ENCODE measurements at places on chromosomes 4 and X. TPM values are rescaled to one million over a fixed set of nuclear protein-coding genes. Genes with fewer than 3 reads are reported as not detected.
A peak's percentile ranks its signal among the peaks of the same experiment; 100 is the strongest.

UGT2B15 gene
- total RNA-seq = not detected

DNA sequence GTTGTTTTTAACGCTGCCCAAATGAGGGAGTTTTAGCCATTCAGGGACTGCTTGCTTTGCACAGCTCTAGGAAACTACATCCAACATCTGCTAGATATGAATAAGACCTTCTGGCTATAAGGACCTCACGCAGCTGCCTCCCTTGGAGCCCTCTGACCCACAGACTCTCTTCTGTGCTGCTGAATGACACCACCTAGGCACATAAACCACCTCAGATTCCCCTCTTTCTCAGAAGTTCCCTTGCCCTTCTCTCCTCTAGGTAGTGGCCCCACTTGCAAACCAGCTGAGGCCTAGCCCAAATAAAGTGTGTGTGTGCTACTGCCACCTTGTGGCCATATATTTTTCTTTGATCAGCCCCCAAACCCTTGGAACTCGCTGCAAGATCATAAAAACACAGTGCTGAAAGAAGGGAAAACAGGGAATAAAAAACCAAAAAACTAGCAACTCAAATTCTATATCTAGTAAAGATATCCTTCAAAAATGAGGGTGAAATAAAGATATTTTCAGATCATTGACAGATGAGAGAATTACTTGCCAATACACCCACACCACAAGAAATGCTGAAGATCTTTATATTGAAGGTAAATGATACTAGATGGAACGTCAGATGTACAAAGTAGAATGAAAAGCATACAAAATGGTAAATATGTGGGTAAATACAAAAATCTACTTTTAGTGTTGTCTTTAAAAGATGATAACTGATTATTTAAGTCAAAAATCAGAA, 265.9 kb downstream of the ADAMTS3 start:
- H3K27ac ChIP-seq = no peak overlapping the region
- H3K27me3 ChIP-seq = no peaks in the 10 kb centered on the region
- H3K4me1 ChIP-seq = no peaks in the 10 kb centered on the region
- no peaks in the 10 kb centered on the region for H3K36me3 ChIP-seq

DNA sequence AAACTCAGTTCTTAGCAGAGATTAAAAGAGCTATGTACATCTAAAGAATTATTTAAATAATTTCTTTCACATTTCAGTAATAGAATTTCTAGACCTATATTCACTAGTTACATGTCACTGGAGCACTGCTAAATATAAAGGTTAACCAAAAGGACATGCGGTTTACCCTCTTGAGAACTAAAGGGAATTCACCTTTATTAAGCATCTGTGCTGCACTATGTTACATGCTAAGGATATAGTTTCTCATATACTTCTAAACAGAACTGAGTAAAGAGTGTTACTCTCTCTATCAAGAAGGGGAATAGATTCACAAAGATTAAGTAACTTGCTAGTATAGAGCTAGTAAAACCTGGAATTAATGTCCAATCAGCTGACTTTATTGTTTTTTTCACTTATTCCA, 7.6 kb downstream of the SPIN3 start:
- no peaks in the 10 kb centered on the region for H3K36me3 ChIP-seq
- DNase-seq = no peak
- no peak overlapping the region for H3K27ac ChIP-seq
- H3K27me3 ChIP-seq = no peaks in the 10 kb centered on the region
- H3K4me3 ChIP-seq = no peak overlapping the region

GRCh38 chr4:112431158-112431557, 84.8 kb downstream of the NEUROG2 start:
- DNase-seq = no peak
- H3K36me3 ChIP-seq = no peaks in the 10 kb centered on the region
- H3K27me3 ChIP-seq = no peaks in the 10 kb centered on the region

GRCh38 chr4:125492957-125493356, 178.2 kb downstream of the FAT4 start:
- no peak for DNase-seq
- peaks cover 1% of the 10 kb centered on the region for H3K36me3 ChIP-seq
- H3K27me3 ChIP-seq = no peaks in the 10 kb centered on the region
- H3K4me1 ChIP-seq = no peaks in the 10 kb centered on the region
- no peak overlapping the region for H3K4me3 ChIP-seq
- H3K27ac ChIP-seq = no peak overlapping the region

- H3K36me3 ChIP-seq = no peaks in the 10 kb centered on the region
- H3K4me3 ChIP-seq = no peak overlapping the region
- H3K4me1 ChIP-seq = no peaks in the 10 kb centered on the region
- no peaks in the 10 kb centered on the region for H3K27me3 ChIP-seq
These were observed 90.4 kb downstream of the ZC4H2 start for GRCh38 chrX:64885850-64886249.

SPANXD gene
- total RNA-seq = not detected

GRCh38 chr4:123449780-123450179, 53.2 kb downstream of the SPRY1 start:
- no peaks in the 10 kb centered on the region for H3K27me3 ChIP-seq
- H3K4me3 ChIP-seq = no peak overlapping the region
- peak; percentile 72 for DNase-seq
- peaks cover 9% of the 10 kb centered on the region for H3K4me1 ChIP-seq
- H3K27ac ChIP-seq = no peak overlapping the region
- no peaks in the 10 kb centered on the region for H3K36me3 ChIP-seq

GRCh38 chr4:53844551-53844950, 219.9 kb downstream of the CHIC2 start:
- H3K4me3 ChIP-seq = no peak overlapping the region
- no peaks in the 10 kb centered on the region for H3K4me1 ChIP-seq
- no peaks in the 10 kb centered on the region for H3K36me3 ChIP-seq
- H3K27me3 ChIP-seq = no peaks in the 10 kb centered on the region
- no peak overlapping the region for H3K27ac ChIP-seq
- no peak for DNase-seq

- no peak for DNase-seq
- H3K36me3 ChIP-seq = no peaks in the 10 kb centered on the region
- H3K4me3 ChIP-seq = no peak overlapping the region
- H3K4me1 ChIP-seq = no peaks in the 10 kb centered on the region
- H3K27ac ChIP-seq = no peak overlapping the region
These were observed 118.5 kb upstream of the PABPC4L start for GRCh38 chr4:134320048-134320447.

DNA sequence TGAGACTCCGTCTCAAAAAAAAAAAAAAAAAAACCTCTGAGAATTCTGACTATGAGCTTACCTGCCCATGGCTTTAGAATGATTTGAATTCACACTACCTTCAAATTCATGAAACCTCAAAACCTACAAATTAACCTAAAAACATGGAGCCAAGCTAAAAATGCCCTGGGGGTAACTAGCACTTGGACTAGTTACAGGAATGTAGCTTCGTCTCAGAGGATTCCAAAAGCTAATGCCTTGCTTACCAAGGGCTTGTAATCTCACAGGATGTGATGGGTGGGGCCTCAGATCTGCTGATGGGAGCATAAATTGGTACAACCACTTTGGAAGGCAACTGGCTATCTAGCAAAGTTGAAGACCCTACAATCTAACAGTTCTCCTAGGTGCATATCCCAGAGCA, 79.4 kb upstream of the SPRY1 start:
- H3K27me3 ChIP-seq = no peaks in the 10 kb centered on the region
- H3K4me3 ChIP-seq = no peak overlapping the region
- no peaks in the 10 kb centered on the region for H3K4me1 ChIP-seq
- no peak for DNase-seq

- H3K27me3 ChIP-seq = no peaks in the 10 kb centered on the region
- no peak overlapping the region for H3K27ac ChIP-seq
- no peaks in the 10 kb centered on the region for H3K36me3 ChIP-seq
- no peak for DNase-seq
- no peak overlapping the region for H3K4me3 ChIP-seq
- no peaks in the 10 kb centered on the region for H3K4me1 ChIP-seq
These were observed 1486.6 kb downstream of the PCDH7 start for GRCh38 chr4:32206756-32207155.

All from fibroblast of lung (primary cell).